ENCODE measurements at places on chromosomes 11 and 22.

DNA sequence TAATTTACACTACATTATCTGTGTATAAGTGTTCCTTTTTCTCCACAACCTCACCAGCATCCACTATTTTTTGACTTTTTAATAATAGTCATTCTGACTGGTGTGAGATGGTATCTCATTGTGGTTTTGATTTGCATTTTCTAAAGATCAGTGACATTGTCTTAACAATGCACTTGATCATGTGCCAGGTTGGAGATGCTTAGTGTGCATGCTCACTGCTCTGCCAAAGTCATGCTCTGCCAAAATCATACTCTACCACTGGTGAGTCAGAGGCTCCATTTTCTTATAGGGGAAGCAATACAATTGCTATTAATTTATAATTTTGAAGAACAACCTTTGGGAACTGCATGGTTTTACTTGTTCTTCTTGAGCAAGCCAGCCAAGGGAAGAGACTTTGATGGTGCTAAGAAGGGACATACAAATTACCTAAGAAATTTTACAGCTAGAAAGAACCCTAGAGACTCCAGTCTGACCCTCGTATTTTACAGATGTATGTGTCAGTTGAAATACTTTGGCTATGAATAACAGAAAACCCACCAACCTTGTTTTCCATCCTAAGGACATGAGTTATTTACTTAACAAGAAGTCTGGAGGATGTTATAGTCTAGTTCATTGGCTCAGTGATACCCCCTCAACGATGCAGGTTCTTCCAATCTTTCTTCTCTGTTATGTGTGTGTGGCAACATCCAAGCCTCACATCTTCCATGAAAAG lies 368.9 kb downstream of the DDX10 start:
- DNase-seq = peak; percentile 78

DNA sequence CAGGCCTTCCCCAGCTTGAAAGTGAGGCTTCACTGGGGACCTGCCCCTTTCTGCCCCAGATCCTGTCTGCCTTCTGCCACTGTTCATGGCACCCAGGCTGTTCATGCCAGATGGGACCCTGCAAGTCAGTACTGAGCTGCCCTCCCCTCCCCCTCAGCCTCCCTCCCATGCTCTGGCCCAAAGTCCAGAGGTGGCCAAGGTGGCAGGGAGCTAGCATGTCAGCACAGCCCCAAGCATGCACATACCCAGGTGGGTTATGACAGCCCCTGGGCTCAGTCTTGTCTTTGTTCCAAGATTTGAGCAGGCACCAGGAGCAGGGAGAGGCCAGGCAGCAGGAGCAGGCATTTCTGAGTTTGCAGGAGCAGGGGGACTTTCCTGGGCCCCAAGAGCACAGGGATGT lies 44.1 kb downstream of the DDIAS start:
- DNase-seq = no peak

GRCh38 chr11:86559311-86559945 lies 113.0 kb downstream of the ME3 start:
- peak; percentile 65 for DNase-seq

- no peak for DNase-seq
Observed at GRCh38 chr22:44677353-44677840, 24.6 kb upstream of the PRR5 start.

GRCh38 chr22:39117585-39118191 lies 20.6 kb downstream of the APOBEC3H start:
- peak; percentile 43 for DNase-seq

DNA sequence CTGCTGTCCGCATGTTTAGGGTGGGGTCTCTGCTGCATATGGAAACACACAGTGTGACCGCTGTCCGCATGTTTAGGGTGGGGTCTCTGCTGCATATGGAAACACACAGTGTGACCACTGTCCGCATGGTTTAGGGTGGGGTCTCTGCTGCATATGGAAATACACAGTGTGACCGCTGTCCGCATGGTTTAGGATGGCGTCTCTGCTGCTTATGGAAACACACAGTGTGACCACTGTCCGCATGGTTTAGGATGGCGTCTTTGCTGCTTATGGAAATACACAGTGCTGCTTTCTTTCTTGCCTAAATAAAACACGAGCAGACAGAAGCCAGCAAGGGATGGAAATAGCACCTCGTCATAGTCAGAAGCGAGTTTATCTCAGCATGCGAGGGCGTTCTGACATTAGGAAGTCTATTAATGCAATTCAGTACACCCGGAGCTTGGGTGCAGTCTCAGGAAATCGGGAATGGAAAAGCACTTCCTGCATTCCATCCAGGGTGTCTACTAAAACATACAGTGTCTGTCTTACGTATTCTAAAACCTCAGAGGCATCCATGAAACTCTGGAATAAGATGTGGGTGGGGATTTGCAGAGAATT lies 32.6 kb upstream of the TOLLIP start:
- DNase-seq = peak; percentile 8

DNA sequence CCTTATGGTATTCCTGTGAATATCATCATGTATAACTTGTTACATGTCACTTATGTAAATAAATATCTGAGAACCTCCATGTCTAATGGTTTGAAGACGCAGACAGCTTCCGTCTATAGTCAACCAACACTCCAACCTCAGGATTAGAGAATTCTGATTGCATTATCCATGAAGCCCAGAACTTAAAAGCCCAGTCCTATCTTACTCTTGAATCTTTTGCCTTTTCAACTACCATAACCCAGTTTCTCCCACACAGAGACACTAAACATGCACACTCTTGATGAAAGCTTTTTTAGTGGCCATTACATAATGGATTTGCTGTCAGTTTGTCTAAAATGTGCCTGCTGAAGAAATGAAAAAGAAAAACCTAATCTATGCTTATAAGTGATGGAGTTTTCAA lies 1219.2 kb downstream of the LRRC4C start:
- DNase-seq = no peak

DNA sequence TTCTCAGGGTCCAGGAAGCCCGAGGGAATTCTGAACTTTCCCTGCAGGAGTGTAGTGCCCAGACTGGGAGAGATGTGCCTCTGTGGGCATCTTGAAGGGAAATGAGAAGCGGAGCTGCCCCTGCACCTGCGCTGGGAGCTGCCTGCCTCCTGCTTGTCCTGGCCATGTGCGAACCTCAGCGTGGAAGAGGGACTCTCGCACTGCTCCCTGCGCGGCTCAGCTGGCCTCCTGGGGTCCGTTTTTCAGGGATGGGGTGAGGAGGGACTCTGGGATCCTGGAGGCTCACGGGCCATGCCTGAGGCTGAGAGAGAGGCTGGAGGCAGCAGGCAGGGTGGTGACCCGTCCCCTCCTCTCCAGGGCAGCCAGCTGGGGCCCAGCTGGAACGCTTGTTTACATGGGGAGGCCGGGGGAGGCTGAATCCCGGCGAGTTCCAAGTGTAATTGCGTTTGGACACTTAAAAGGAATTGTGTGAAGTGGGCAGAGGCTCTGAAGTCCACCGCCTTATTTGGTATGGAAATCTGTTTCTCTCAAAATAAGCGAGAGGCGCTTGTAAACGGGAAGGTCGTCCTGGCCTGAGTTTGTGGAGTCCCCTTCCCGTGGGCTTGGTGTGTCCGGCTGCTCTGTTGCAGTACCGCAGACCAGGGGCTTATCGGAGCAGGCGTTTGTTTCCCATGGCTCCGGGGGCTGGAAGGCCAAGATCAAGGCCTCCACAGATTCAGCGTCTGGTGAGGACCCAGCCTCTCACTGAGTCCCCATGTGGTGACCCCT lies 1.2 kb upstream of the MRGPRF start:
- DNase-seq = no peak

DNA sequence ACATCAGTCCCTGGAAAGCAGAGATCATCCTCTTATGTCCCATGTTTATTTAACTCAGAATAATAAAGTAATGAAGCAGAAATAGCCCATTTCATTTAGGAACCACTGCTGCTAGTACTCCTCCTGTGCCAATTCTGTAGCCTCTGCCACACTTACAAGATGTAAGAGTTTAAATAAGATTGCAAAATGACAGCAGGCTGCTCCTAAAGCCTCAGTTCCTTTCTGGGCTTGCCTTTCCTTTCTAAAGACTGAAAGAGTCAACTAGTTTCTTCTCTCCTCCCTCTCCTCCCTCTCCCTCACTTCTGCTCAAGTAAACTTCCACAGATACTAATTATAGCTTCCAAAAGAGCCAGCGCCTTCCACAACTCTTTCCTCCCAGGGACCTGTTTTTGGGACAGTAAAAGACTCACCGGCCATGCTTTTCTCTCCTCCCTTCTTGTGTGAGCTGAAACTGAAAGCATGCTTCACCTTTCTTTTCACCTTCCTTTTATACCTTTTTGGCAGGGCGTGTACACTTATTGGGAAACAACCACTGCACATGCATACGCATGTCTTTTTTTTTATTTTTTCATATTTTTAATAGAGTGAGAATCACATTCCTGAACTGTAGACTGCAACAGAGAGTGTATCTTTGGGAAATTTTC lies 26.1 kb upstream of the CARD16 start:
- no peak for DNase-seq

DNA sequence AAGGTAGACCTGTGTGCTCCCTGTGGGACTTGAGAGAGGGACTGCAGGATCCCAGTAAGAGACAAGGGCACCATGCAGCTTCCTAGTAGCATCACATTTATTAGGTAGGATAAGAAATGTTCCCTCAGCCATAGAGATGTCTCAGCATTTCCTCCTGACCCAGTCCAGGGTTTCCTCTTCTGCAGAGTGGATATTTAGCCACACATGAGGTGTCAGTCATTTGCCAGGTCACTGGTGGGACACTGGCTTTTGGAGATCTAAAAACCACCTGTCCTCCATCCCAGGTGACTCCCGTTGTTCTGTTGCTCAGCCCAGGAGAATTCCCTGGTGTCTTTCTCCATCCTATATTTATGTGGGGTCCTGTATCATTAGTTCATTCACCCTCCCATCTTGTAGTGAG lies 117.5 kb upstream of the NNMT start:
- DNase-seq = no peak

DNA sequence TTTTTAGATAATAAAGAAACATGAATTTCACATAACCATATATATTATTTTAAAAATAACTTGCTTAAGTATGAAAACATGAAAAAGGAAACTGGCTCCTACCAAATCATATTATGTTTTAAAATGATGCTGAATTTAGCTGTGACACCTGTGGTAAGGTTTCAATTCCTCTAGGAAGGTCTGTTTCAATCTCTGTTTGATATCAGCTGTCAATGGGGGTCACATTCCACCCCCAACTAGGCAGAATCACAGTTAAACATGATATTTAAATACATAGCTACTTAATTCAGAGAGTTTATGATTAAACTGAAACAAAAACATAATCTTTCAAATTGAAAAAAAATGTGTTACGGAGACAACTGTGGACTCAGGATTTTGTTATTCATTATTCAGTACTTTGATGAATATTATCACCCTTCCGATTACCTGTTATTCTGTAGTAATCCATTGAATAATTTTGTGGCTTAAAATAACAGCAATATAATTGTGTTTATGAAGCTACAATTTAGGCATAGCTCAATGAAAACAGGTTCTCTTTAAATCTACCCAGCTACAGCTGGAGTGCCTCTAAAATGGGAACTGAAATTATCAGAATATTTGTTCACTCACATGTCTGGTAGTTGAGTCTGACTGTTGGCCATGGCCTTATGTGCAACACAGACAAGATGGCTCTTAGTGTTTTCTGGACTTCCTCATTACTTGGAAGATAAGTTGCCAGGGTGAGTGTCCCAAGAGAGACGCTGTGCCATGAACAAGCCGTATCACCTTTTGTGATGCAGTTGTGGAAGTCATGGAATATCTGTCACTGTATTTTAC lies 244.6 kb upstream of the ANO3 start:
- no peak for DNase-seq

DNA sequence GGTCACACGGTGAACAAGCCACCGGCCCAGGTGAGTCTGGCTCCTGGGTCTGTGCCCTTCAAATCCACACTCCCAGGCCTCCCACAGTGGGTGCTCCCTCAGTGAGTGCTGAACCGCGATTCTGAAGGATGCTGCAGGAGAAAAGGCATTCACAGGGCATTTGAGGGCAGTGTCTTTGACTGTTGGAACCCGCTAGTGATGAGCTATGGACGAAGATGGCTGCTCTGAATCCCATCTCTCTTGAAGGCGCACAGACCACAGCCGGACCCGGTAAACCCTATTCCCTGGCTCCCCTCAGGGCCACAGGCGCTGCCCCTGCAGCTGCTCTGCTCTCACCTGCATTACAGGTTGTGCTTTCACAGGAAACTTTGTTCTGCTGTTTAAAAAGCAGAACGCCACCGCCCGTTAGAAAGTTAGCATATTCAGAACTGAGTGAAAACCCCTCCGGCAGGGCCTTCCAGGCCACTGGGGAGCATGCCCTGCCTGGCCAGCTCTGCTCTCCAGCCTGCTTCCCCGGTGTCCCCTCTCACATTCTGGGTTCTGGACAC lies 3.2 kb downstream of the LRRC32 start:
- no peak for DNase-seq

DNA sequence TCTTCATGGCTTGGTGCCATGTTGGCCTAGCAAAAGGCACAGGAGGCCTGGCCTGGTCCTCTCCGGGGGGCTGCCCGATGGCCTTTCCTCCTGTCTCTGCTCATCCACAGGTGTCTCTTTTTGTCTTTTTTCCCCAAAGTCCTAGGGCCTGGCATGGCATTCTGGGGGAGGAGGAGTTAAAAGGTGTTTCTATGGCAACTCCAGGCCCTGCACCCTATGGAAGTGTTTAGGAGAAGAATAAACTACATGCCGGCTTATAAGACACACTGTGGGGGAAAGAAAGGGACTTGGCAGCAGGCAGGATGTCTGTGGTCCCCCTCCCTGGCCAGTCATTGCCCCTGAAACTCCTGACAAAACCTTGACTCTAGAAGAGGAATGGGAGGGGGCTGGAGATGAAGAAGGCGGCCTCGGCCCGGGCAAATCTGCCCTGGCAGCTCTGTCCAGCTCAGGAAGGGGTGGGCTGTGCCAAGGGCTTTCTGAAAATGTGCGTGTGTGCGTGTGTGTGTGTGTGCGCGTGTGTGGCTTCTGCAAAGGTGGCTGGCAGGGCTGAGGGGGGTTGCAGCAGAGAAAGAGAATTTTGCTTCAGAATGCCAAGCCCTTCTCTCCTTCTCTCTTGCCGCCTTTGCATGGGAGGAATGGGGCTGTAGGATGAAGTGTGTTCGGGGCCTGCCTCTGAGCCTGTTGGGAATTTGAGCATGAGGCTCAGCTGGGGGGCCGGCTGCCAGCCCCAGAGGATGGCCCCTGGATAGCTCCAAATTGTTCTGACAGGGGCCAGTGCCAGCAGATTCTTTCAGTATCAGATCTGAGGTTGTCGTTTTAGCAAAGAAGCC lies 3.2 kb downstream of the TIMP3 start:
- no peak for DNase-seq

DNA sequence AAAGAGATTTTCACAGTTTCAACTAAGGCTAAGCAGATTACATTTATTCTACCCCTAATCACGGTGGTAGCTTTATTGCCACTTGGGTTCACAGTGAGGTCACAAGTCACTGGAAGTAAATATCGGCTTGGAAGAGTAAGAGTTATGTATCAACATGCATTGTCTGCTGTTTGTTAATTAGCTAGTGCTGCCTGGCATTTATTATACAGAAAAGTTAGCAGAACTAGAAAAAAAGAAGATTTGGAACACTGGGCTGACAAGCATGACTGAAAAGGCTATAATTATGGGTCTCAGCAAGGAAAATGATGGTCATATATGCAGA lies 13.7 kb upstream of the RAB38 start:
- DNase-seq = no peak

- DNase-seq = no peak
Observed at GRCh38 chr11:98056945-98057344, 963.8 kb upstream of the CNTN5 start.

GRCh38 chr11:41498726-41499125 lies 39.3 kb upstream of the LRRC4C start:
- DNase-seq = no peak

GRCh38 chr11:64801561-64802369 lies 1.2 kb downstream of the MAP4K2 start:
- DNase-seq = no peak

Data from AG08395 (cell line).